ENCODE measurements at places on chromosomes 16 and 17.

DNA sequence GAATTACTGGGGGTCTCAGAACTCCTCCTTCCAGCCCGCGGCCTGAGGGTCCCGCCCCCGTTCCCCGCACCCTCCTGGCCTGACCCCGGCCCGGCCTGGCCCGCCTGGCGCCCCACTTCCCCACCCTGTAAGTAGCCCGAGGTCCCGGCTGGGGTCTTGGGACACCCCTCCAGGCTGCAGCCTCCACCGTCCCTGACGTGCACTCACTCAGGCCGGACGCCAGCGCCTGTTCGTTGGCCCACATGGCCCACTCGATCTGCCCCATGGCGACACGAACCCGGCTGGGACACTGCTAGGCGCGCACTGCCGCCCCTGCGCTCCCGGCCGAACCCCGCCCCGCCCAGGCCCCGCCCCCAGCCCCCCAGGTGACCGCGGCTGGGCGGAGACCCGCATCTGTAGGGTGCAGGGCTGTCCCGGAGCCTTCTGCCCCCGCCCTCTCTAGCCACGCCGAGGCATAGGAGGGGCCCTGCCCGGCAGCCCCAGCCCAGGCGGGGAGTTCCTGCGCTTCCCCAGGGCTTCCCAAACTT lies at the start of gene CYBA:
TSS of gene CYBA (minus strand) at position 305 of the 527 bp plus-strand sequence. CDS start at position 265, 40 bp downstream.
- DNase-seq: peak; percentile 72

- DNase-seq: no peak
These were observed 1.2 kb downstream of the NXN start for GRCh38 chr17:978103-979093.

DNA sequence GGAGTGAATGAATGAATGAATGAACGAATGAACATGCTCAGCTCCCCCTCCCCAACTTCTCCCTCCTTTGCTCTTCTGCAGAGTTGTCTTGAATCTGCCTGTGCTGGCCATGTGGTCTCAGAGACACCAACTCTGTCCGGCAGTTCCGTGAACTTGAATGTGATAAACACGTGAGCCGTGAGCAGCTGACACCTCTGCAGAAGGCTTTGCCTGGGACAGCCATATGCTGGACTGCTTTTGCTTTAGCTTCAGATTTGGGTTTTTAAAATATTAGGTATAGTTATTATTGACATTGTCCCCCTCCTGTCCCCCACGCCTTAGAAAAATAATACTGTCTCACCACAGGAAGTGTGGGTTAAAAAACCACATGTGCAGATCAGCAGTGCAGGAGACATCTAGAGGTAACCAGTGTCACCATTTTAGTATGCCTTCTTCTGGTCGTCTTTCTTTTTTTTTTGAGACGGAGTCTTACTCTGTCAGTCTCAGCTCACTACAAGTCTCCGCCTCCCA lies 83.8 kb downstream of the ABCC1 start:
- no peak for DNase-seq

DNA sequence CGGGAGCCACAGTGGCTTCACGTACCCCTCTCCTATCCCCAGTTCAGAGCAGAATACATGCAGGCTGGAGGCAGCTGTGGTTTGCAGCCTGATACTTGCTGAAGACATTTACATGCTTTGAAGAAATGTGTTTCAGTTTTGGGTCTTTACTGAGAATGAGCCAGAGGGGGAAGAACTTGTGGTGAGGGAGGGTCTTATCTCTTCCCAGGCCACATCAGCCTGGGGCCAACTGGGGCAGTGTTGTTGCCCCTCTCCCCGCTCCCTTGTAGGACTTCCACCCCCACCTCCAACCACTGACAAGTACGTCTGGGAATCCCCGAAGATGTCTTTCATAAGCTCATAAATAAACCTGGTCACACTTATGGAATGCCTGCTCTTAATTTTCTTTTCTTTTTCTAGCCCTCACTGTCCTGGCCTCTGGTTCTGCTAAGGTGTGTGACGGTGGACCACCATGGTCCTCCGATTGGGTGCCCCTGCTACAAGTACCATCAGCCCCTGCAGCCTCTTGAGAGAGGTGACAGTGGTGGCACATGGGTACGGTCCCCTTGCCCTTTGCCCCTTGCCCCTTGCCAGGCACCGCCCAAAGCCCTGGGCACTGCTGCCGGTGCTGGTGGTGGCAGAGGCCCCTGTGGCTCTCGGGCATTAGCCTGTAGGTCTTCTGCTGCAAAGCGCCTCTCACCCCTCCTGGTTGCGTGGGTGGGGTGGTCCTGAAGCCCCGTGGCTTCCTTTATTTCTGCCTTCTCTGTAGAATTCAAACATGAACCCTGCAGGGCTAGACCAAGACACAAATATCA lies 144.8 kb upstream of the RPH3AL start:
- DNase-seq: no peak

GRCh38 chr17:39167476-39167875 lies 1.5 kb upstream of the ARL5C start:
- DNase-seq: no peak

GRCh38 chr17:15920758-15921239 lies 24.1 kb upstream of the ADORA2B start:
- no peak for DNase-seq

All from activated naive CD4-positive, alpha-beta T cell (primary cell).